ENCODE measurements at places on chromosomes 5 and 9. TPM values are rescaled to one million over a fixed set of nuclear protein-coding genes. Genes with fewer than 3 reads are reported as not detected.
A peak's percentile ranks its signal among the peaks of the same experiment; 100 is the strongest.

GRCh38 chr9:109791003-109791677 lies 11.1 kb downstream of the PALM2AKAP2 start:
- no peak for DNase-seq

DNA sequence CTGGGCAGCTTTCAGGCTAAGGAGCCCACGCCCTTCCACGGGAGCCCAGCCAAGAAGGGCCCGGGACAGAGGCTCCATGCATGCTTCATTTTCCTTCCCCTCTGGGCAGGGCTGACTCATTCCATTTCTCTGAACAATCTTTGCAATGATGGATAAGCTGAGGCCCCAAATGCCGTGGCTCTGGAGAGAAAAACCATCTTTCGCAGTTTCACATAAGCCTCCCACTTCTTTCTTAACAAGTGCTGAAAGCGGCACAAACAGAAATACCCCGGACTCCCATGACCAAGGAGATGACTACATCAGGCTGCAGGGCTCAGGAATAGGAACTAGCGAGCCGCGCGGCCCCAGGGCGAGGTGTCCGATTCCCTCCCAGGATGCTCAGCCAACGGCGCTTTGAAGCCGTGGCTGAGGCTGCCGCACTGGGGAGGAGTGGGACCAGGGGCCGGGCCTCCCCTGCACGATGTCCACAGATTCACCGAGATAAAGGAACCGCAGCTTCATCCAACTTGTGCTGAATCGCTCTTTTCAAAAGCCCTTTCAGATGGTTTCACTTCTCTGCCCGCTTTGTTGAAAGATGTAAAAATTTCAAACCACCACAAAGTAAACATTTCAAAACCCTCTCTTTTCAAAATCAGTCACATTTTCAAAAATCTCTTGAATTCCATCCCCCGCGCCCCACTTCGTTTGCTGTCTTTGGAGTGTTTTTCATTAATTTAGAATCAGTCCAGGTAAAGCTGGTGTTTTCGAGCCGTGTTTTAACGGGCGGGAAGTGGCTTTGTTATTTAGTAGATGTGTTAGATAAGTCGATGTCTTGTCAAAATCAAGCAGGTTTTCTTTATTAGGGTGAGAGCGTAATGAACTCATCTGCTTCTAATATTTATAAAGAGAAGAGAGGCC lies 96.5 kb upstream of the LMX1B start:
- DNase-seq: peak; percentile 56

DNA sequence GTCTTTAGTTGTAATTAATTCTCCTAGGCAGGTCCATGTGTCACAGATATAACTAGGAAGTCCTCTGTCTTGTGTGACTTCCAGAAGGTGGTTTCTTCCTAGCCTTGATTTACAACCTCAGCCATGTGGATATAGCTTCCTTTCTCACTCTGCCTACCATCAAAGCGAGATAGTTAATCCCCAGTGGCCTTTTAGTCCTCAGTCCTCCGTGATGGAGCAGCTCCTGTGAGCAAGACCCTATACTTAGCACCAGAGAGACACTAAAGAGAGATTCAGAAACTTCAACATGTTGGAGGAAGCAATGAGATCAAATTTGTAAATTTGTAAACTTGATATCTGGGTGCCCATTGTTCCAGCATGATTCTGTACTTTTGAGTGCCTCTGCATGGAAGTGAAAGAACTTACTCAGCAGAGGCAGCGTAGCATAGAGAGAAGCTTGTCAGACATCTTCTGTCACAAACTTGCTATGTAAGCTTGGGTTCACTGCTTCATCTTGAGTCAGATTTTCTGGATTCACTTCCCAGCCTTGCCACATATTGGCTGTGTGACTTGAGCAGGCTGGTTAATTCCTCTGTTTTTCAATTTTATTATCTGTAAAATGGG lies 170.2 kb upstream of the NR3C1 start:
- DNase-seq: peak; percentile 30

- DNase-seq: no peak
Observed at GRCh38 chr9:120307599-120307998, 272.4 kb downstream of the CDK5RAP2 start.

DNA sequence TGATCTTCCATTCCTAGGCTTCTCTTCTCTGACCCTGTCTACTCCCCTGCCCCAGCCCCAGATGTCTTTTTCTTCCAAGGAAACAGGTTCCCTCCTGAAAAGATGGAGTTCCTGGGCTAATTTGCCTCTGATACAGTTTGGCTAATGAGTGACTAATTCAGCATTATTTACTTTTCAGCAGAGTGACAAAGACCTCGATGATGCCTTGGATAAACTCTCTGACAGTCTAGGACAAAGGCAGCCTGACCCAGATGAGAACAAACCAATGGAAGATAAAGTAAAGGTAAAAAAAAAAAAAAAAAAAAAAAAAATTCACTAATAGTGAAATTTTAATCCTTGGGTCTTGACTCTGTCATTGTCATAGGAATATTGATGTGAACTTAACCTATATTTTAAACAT lies 42.7 kb downstream of the ERAP1 start:
- no peak for DNase-seq

DNA sequence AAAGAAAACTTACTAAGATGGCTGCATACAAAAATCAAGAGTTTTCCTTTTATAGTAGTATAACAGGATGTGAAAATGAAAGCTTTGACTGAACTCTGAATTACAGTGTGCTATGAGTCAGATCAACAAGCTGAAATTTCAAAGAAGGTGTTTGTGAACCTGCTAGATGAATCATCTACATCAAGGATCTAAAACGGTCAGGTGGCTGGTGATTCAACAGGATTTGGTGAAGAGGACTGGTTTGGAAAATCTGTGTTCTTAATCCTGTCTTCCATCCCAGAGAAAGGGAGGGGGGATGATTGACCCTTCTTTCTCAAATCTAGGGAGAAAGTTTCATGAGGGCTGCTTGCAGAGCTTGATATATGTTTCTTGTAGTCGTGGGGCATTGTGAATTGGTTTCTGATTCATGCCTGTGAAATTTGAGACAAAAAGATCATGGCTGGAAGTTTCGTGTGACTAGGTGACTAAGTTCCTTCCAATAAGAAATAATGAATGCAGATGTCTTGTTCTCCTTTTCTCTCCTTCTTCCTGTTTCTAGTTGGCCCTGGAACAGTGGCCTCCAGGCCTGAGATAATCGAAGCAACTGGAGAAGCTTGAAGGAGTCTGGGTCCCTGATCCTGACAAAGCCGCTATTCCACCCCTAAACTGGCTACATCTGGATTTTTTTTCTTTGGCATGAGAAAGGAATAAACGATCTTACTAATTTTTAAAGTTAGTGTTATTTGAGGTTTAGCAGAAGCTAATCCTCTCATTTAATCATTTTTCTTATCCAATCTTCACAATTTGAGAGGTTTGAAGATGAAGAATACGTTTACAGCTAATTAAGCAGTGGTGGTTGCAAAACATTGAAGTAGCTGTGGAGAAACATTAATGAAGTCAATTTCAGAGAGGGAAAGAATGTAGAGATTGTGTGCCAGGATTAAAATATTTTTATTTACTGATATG lies 67.2 kb downstream of the MRPS30 start:
- peak; percentile 1 for DNase-seq

GRCh38 chr9:113632776-113633590 lies 169.5 kb downstream of the RGS3 start:
- DNase-seq: no peak

- DNase-seq: peak; percentile 83
Observed at GRCh38 chr9:84271531-84271900, 69.0 kb downstream of the SLC28A3 start.

DNA sequence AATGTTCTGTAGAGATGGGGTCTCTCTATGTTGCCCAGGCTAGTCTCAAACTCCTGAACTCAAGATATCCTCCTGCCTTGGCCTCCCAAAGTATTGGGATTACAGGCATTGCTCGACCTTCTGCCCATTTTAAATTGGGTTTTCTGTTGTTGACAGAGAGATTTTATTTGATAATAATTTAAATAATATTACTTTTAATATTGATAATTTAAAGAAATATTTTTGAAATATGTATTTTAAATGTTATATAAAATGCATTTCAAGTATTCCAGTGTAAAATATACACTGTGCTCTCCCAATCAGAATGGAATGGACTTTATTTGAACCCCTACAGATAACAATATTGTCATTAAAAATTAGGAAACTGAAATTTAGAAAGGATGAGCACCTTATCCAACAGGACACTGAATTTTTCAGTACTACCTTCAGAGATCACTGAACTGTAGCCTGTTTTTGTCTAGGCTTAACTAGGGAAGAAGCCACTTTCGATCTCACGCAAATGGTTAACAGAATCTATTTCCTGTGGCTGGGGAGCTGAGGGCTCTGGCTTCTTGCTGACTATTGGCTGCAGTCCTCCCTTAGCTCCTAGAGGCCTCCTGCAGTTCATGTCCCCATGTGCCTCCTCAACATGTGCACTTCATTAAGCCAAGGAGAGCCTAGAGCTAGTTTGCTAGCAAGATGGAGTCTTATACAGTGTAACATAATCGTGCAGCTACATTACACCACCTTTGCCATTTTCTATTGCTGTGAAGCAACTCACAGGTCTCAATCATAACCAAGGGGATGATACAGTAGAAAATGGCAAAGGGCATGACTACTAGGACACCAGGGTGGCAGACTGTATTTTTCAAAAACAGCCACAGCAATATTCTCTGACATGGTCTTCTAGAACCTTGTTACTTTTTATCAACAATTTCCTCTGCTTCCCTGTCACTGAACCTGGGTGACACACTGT lies 150.0 kb downstream of the CDC42SE2 start:
- DNase-seq: no peak

PRSS3 gene
- not detected for polyA plus RNA-seq

SHOC1 gene
- polyA plus RNA-seq: not detected

GLDC gene
- polyA plus RNA-seq: 0.86 TPM

CDO1 gene
- polyA plus RNA-seq: 0.12 TPM

CYSTM1 gene
- 4.6 TPM for polyA plus RNA-seq
